ENCODE measurements at places on chromosomes 6 and 20.

GRCh38 chr6:23983735-23984134 is 142.3 kb upstream of the NRSN1 start:
- DNase-seq, result no peak

GRCh38 chr6:91033964-91034363 is 447.1 kb upstream of the MAP3K7 start:
- DNase-seq, result no peak

- no peak for DNase-seq
Measured at GRCh38 chr6:62296541-62296940, 10.5 kb upstream of the KHDRBS2 start.

GRCh38 chr6:44779130-44779826 is 391.8 kb downstream of the CDC5L start:
- no peak for DNase-seq

GRCh38 chr6:140463312-140463710 is 1088.9 kb upstream of the CITED2 start:
- DNase-seq, result peak; percentile 42

- no peak for DNase-seq
Measured at GRCh38 chr6:107976155-107976783, 18.3 kb upstream of the SEC63 start.

DNA sequence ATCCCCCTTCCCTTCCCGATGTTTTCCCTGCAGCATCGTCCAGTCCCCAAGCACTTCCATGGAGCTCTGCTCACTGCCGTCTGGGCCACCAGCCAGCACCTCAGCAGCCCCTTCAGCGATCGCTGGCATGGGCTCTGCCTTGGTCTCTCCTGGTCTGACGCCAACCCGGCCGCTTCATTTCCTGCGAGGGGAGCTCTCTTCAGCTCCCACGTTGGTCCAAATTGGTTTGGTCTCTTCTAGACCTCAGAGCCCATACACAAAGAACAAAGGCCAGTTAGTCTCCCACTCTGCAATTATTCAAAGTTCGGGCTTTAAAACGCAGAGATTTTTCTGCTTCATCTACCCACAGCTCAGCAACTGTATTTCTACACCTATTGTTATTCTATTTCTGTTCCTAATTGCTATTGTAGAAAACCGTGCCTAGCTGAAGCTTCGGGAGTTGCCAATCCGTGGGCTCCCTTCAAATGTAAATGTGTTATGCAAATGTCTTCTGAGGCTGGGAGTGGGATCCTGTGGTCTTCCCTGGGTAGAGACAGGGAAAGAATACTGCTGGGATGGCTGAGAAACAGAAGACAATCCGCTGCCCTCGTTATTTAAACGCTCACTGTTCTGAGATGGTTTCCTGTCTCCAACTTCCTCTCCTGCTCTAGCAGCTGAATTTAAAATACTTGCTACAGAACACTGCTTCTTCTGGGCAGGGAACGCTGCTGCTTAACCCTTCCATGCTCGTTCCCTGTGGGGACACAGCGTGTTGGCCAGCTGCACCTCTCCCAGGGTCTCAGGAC is 154.2 kb upstream of the QKI start:
- DNase-seq, result no peak

GRCh38 chr6:122676688-122677087 is 66.5 kb downstream of the PKIB start:
- no peak for DNase-seq

DNA sequence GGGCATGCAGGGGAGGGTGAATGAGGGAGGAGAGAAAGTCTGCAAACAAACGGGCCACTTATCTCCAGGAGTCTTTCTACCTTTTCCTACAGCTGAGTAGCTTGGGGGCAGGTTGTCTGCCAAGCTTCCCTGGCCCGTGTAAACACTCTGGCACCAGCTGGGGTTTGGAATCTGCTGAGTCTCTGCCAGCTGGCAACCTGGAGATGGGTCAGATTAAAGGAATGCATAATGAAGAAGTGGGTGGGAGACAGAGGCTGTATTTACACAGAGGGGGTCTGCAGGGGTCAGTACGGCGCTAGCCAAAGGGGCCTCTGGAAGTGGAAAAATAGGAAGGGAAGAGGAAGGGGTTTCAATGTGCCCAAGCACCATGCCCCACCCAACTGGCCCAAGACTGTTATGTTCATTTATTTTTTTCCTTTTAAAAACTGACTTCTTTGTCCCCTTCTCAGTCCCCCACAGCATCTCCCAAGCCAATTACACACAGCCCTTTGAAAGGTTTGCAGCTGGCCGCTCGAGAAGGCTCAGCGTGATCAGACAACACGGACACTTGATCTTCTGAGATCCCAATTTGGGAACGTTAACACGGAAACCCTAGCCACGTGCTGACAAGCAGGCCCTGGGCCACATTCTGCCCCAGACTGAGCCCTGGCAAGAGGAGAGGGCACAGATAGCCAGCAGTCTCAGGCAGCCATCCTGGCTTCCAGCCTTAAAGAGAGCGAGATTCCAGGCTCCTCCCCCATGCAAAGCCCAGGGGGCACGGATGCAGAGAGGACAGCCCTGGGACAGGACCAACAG is 25.2 kb downstream of the TRAM2 start:
- peak; percentile 90 for DNase-seq

DNA sequence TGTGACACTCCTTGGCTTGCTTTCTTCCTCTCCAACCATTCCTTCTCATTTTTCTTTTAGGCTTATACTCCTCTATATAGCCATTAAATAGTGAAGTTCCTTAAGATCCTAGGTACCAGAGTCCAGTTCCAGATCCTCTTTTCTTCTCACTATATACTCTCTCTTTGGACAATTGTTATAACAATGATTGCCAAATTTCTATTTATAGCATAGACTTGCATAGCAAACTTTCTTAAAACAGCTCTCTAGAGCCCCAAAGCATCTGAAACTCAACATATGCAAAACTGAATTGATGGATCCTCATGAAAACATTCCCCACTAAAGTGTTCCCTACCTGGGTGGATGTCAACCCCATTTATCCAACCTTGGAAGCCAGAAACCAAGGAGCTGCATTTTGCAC is 13.4 kb downstream of the PHIP start:
- no peak for DNase-seq

GRCh38 chr6:17490724-17491123 is 97.3 kb downstream of the CAP2 start:
- DNase-seq, result no peak

DNA sequence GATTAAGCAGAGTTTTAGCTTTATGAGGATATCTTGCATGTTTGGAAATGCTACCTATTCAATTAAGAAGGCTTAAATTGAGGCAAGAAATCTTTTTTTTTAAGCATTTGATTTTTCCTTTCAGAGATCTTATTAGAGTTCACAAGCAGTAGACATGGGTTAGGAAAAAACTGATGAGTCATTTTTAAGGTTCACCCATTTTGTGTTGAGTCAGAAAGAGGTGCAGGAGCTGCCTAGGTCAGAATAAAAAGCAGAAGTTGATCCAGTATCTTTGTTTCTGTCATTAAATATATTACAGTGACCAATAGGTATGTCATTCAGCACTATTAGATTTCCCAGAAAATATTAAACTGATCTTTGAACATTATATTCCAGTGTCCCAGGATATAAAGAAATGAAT is 306.8 kb downstream of the LMBRD1 start:
- DNase-seq, result no peak

- DNase-seq, result no peak
Measured at GRCh38 chr6:38302081-38302480, 337.6 kb downstream of the BTBD9 start.

- no peak for DNase-seq
Measured at GRCh38 chr6:90040931-90041330, 146.7 kb downstream of the GJA10 start.

- DNase-seq, result no peak
Measured at GRCh38 chr6:119442776-119443184, 93.2 kb upstream of the MAN1A1 start.

DNA sequence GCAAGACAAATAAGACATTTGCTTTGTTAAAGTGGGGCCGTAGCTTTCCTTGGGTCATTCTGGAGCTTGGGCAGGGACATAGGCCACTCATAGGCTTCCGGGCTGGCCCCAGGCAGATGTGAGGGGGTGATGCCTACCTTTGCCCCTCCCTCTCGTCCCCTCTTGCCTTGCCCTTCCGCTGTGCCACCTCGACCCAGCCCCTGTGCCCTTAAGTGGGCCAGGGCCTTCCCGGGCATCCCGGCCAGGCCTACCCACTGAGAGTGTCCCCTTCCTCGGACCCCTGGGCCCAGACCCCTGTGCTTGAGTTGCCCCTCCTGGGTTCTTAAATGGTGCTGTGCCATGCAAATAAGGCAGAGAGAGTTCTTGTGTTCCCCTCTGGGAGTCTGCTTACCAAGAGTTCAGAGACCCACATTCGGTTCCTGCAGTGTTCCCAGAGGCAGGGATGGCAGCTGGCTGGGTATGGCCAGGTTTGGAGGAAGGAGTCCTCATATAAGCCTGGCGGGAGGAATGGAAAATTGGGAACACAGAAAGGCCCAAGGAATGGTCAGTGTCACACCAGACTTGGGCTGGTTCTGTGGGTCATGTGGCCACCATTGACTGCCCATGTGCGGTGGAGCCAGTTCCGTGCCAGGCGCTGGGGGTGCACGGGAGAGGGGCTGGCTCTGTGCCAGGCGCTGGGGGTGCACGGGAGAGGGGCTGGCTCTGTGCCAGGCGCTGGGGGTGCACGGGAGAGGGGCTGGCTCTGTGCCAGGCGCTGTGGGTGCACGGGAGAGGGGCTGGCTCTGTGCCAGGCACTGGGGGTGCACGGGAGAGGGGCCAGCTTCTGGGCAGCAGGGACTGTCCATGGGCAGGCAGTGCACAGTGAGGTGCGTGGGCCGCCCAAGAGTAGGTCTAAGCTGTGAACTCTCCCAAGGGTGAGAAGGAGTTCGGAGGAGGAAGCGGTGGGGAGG is 173.5 kb upstream of the SNX9 start:
- DNase-seq, result no peak

DNA sequence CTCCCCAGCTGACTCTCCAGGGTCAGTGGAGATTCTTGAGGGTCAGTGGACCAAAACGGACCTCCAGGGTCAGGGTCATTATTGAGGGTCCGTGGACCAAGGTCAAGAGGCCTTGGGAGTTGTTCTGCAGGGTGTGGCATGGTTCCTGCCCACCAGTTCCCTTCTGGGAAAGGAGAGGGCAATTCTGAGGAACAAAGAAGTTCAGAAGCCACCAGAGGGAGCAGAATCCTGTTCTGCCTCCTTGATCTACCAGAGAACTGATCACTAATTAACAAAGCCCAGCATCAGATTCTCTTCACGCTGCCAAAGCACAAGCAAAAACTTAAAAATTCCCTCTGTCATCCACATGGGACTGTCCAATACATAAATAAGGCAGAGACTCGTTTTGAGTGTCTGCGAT is 263.4 kb downstream of the DHX35 start:
- no peak for DNase-seq

DNA sequence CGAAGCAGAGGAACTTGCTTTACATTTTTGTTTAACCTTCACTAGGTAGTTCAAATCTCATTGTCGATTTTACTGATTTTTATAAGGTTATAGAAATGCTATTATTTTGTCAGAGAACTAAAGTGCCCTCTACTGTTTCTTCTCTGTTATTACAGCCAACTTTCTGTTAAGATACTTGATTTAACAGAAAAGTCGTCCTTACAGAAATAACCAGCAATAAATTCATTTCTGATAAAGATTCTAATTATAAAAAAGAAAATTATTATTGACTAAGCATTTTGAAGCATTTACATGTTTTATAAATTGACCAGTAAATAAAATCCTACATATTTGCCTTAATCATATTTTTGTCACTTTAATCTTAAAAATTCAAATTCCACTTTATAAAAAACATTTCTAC is 60.8 kb downstream of the OGFRL1 start:
- DNase-seq, result peak; percentile 57

DNA sequence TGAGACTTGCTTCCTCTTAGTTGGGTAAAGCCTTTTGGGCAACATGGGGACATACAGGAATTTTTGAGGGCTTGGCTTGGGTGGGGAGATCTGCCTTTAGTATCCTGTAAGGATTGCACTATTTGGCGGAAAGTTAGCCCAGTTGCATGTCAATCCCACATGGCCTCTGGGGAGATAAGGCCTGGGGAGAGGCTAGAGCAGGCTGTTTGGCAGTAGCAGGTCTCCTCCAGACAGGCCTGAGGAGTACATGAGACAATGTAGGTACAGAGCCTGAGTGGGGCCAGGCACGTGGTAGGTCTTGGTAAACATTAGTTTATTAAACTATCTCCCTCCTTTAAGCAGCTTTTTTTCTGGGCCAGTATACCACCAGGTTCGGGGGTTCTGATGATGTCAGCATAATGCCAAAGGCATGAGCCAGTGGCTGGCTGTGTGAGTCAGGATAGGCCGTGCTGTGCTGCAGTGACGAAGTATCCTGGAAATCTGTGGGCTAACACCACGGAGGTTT is 147.9 kb downstream of the VEGFA start:
- DNase-seq, result peak; percentile 43

- no peak for DNase-seq
Measured at GRCh38 chr6:106186714-106187113, 100.6 kb downstream of the PRDM1 start.

DNA sequence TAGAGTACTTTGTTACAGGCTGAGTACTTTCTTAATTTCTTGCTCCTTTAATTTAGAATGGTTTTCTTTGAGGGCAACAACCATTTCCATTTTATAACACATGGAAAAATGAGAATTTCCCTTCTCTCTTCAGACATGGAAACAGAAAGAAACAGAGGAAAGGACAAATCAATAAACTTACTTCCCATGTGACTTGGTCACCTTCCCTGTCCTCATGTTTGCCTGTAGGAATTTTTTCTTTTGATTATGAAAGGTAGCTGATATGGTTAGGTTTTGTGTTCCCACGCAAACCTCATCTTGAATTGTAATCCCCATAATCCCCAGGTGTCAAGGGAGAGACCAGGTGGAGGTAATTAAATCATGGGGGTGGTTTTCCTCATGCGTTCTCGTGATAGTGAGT is 169.7 kb downstream of the PHF3 start:
- DNase-seq, result no peak

Measured in AG10803 (cell line).